ENCODE measurements at places on chromosomes 6 and 20.

DNA sequence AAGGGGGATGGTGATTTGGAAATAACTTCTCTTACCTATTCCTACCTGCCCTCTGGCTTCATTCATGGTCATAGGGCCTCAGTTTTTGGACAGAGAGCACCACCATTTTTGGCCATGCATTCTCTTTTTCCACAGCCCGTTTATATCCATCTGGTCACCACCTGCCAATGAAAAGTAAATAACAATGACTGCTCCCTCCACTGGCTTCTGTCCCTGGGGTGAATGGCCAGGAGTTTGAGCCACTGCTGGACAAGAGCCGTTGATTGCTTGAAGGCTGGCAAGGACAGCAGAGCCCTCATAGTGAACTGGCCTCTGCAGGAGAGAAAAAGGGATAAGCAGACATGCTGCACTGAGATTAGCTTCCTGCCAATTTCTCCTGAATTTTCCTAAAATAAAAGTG is 261.8 kb downstream of the ADGB start:
- no peak for DNase-seq

- DNase-seq = no peak
Observed at GRCh38 chr6:166336847-166337246, 5.5 kb downstream of the SFT2D1 start.

GRCh38 chr6:115969207-115969929 is 91.3 kb downstream of the FRK start:
- DNase-seq = peak; percentile 7

DNA sequence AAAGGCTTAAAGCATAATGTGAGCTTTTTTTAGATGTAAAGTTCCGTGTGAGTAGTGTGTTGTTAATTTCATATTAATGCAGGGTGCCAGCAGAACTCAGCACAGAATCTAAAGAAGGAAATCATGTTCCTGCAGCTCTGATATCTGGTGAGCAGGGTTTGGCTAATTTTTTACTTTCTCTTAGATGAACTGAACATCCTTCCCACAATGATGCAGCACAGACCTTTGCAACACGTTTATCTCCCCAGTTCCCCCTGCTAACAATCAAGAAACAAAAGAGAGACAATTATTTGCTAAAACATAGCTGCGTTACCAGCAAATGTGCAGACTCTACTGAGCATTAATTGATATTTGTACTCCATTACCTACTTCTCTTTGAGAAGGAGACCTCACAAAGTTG is 39.1 kb upstream of the ATXN1 start:
- no peak for DNase-seq

DNA sequence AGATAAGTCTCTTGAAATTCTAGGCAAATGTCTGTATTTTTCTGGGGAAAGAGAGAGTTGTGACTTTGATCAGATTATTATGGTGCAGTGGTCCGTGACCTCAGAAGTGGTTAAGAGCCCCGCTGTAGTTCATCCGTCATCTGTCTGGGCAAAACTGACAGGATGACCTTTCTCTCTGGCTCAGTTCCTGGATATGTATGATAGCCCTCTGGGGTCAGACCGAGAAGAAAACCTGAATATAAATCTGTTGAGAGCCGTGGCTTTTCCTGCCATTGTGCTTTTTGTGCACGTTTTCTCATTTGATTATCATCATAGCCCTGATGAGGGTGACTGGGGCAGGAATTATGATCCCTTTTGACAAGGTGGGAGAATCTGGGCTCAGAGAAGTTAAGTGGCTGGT is 26.5 kb downstream of the GHRH start:
- DNase-seq = no peak

GRCh38 chr6:7201444-7201731 is 93.6 kb downstream of the RREB1 start:
- no peak for DNase-seq

DNA sequence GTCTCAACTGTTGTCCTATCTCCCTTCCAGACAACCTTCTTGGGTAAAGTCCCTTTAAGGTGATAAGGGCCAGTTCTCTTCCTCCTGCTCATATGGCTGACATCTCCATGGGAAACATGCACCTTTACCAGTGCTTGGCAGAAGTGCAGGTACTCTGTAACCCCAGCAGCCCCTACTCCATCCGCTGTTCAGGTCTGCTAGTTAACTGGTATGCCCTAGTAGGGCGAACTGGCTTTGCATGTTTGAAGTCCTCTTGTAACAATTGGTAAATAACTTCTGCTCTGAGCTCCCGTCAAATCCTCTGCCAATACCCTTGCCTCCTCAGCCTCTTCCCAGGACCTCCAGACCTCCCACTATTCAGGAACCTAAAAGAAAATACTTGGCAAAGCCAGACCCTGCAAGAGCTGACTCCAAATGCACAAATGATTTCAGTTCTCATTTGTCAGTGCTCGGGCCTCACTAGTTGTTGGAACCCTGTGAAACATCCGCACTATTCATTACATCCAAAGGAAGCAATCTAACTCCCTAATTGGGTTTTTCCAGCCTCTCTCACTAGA is 703.7 kb downstream of the MAFB start:
- no peak for DNase-seq

- no peak for DNase-seq
Observed at GRCh38 chr6:15309611-15310283, 63.9 kb downstream of the JARID2 start.

GRCh38 chr6:151059612-151060095 is 180.1 kb upstream of the AKAP12 start:
- DNase-seq = peak; percentile 66

- DNase-seq = no peak
Observed at GRCh38 chr20:17236766-17237165, 9.9 kb downstream of the PCSK2 start.

DNA sequence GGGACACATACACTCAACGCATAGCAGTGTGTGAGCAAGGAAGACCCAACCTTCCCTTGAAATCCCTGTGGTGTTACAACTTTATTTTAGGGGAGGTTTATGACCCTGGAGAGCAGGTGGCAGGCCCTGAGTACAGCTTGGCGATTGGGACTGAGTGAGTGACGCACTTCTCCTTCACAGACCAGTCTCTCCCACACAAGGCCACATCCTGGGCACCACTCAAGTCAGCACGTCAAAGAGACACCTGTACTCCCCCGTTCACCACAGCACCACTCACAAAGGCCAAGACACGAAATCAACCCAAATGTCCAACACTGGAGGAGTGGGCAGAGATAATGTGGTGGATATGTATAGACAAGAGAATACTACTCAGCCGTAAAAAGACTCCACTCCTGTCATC is 57.0 kb upstream of the FRMD1 start:
- DNase-seq = no peak

GRCh38 chr6:24996269-24996836 is 60.6 kb upstream of the RIPOR2 start:
- no peak for DNase-seq

DNA sequence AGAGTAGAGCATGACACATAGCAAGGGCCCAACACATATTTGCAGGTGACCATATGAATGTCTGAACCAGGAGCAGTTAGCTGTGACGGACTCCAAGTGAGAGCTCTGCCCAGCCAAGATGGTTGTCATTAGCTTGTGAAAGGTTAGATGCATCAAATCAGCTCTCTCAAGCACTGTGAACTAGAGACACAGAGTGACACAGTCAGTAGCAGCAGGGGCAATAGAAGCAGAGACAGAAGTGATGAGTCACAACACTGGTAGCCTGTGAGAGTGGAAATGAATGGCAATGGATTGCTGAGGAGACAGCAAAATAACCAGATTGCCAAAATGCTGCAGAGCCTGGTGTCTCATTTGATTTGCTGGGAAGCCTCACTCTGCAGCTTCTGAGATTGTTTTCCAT is 558.9 kb downstream of the PKHD1 start:
- DNase-seq = no peak

DNA sequence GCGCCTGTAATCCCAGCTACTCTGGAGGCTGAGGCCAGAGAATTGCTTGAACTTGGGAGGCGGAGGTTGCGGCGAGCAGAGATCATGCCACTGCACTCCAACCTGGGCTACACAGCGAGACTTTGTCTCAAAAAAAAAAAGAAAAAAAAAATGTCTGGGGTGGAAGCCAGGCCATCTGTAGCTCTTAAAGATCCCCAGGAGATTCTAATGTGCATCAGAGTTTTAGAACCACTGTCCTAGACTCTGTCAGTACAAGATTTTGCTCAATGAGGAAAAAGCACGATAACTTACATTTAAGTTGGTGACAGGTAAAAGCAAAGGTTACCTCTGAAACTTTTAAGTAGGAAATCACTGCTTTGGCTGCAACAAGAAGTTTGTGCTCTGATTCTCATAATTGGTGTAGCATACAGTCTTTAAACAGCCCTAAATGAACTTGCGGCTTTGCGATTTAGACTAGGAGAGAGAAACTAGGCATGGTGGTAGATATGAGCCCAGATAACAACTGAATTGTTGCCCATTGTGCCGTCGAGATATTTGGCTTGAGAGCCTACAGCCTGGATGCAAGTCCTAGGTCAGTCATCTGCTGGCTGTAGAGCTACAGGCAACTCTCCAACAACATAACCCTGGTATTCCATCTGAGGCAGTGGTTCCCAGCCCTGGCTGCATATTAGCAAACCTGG is 67.2 kb downstream of the BACH2 start:
- no peak for DNase-seq

DNA sequence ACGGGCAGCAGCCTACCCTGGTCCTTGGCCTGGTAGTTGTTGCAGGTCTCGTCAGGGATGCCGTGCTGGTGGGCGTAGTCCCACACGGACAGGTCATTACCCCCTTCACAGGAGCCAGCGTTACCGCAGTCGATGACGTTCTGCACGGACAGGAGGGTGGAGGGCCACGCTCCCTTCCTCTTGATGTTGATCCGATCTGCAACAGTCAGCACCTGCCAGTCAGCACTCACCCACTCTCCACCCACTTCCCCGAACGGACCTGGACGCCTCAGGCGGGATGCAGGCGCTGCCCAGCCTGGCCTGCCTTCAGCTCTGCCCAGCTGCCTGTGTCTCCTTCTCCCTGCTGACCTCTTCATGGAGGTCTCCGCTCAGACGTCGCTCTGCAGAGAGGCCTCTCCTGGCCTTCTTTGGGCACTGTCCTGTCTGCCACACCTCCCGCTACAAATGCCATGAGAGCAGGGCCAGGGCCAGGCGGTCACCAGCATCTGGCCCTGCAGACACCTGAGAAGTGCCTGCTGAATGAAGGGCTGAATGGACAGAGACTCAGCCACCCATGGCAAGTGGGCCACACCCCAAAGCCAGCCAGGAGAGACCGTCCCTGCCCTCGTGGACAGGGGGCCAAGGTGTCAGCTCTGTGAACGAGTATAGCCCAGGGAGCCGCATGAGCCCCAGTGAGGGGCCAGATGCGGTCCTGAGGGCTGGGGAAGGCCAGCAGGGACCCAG is 5.4 kb downstream of the CTSZ start:
- DNase-seq = no peak

DNA sequence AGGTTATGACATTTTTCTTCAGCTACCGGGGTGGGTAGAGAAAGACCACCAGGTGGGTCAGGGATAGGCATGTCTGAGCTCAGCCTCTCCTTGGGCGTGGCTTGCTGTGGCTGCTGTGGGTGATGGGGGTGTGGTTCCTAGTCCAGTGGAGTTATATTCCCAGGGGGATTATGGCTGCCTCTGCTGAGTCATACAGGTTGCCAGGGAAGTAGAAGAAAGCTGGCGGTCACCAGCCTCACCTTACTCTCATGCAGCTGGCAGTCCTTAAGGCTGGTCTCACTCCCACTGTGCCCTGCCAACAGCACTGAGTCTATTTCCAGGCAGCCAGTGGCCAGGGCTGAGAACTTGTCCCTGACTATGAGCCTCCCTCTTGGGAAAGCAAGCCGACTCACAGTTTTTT is 130.0 kb downstream of the SCP2D1 start:
- DNase-seq = no peak

All from fibroblast of pulmonary artery (primary cell).